ENCODE measurements at places on chromosomes 3 and 15. TPM values are rescaled to one million over a fixed set of nuclear protein-coding genes. Genes with fewer than 3 reads are reported as not detected.

GOLGA8T gene
- total RNA-seq = not detected

- no peak for ATAC-seq
These were observed 24.1 kb downstream of the GYG1 start for GRCh38 chr3:149015393-149015792.

DNA sequence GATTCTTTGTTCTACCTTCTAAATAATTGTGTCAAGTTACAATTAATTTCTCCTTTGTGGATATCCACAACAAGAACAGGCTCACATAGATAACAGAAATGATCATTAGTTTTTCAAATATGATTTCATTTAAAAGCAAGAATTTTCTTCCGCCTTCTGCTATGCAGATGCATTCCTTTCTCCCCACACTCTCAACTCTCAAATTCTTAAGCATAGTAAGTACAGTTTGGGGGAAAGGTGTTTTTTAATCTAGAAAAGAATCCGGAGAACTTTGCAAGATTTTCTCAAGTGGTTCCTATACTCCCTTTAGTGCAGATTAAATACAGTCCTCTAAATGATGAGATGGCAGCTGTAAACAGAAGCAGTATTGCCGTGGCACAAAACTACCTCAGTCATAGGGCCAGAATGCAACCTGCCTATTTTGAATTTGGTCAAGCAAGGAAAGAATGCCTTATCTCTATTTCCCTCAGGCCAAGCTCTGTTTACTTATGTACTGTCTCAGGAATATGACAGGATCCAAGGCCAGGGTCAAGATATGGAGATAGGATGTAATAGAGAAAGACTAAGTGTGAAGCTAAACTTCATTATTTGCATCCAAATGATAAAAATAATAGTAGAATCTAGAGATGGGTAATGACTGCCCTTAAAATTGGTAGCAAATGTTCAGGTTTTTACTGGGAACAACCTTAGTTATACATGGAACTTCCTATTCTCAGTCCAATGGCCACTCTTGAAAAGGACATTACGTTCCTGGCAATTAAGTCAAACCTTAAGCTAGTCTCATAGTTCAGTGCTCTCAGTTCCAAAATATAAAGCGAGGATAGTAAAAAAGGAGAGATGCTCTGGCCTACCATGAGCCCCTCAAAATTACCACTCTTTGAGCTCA is 77.3 kb upstream of the PHLDB2 start:
- ATAC-seq = no peak

TPRG1 gene
- total RNA-seq = 2.3 TPM

DNA sequence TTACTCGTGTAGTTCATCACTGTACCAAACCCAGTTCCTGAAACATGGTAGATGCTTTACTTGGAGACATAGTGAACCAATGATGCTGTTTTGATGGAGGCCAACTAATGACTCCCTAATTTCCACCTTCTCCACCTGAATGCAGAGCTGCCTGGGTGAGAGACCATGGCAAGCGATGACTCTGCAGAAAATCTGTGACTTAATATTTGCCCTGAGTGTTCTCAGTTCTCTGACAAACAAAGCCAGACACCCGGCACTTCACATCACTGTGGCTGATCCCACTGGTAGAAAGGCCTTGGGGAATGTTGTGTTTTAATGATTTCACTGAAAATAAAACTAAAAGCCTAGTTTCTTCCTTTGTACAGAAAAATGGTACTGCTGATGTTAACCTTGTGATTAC is 39.5 kb upstream of the UBE3A start:
- ATAC-seq = peak; percentile 66
